Liver (tissue), 10 donors: ENCODE measurements at places on chromosomes 6 and 20. TPM values are rescaled to one million over a fixed set of nuclear protein-coding genes. Genes with fewer than 3 reads are reported as not detected.

RNF144B gene
- 5.9 TPM for total RNA-seq

SPDEF gene
- total RNA-seq: 0.09 TPM

MYLK2 gene
- total RNA-seq: 0.19 TPM

HCRTR2 gene
- not detected for total RNA-seq

NKX2-2 gene
- total RNA-seq: not detected

FOXF2 gene
- total RNA-seq: 0.05 TPM

TNXB gene
- 17.1 TPM for total RNA-seq

COL20A1 gene
- not detected for total RNA-seq

LTA gene
- total RNA-seq: not detected

TFB1M gene
- 15.4 TPM for total RNA-seq

NRSN2 gene
- 12.0 TPM for total RNA-seq

EBF4 gene
- 2.3 TPM for total RNA-seq

ABHD16B gene
- not detected for total RNA-seq

COL10A1 gene
- total RNA-seq: not detected

COL19A1 gene
- total RNA-seq: 0.25 TPM

CLIC5 gene
- total RNA-seq: 0.05 TPM

PKIB gene
- 2.5 TPM for total RNA-seq

BFSP1 gene
- 0.28 TPM for total RNA-seq

ACTL10 gene
- 0.50 TPM for total RNA-seq

FRS3 gene
- total RNA-seq: 1.3 TPM

SIRPG gene
- total RNA-seq: not detected

KCNQ2 gene
- total RNA-seq: not detected

METTL24 gene
- total RNA-seq: 1.6 TPM

SNAP25 gene
- total RNA-seq: 0.42 TPM

PDCD2 gene
- total RNA-seq: 26.8 TPM
